ENCODE measurements at places on chromosomes 7 and 10.

DNA sequence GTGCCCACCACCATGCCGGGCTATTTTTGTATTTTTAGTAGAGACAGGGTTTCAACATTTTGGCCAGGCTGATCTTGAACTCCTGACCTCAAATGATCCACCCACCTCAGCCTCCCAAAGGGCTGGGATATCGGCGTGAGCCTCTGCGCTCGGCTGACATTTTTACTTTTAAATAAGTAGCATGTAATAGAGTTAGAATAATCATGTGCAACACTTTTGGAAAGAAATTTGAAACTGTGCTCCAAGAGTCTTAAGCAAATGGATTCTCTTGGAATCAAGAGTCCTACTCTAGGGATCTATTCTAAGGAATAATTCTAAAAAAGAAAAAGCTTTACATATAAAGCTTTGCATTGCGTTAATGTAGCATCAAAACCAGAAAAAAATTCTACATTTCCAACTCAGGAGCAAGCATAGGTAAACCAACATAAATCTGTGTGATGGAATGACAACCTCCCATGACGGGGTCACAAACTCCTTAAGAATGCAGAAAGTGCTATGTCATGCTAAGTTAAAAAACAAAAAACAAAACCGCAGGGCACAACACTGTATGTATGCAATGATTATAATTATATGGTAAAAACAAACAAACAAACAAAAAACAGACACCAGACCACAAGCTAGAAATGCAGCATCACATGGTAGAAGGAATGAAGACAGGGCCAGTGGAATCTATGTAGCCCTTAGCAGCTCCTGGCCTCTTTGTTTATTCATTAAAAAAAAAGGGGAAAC is 98.7 kb downstream of the RNF216 start:
- DNase-seq: no peak

DNA sequence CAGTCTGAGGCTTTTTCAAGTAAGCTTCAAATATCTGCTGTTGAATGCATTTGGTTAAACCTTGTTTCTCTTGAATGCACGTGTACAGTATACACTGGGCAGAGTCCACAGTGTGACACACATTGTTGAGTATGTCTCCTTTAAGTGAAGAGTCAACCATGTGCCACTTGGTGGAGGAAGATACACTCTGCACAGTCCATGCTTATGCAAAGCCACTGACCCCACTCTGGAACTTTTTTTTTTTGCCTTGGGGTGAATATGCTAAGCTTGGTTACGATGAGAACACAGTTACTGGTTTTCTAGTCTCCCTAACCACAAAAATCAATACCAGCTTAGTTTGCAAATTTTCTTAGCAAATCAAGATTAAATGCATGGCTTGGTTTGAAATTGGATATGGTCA is 186.8 kb upstream of the VIPR2 start:
- no peak for DNase-seq

- DNase-seq: peak; percentile 24
Measured at GRCh38 chr10:74871595-74872382, 45.4 kb downstream of the KAT6B start.

DNA sequence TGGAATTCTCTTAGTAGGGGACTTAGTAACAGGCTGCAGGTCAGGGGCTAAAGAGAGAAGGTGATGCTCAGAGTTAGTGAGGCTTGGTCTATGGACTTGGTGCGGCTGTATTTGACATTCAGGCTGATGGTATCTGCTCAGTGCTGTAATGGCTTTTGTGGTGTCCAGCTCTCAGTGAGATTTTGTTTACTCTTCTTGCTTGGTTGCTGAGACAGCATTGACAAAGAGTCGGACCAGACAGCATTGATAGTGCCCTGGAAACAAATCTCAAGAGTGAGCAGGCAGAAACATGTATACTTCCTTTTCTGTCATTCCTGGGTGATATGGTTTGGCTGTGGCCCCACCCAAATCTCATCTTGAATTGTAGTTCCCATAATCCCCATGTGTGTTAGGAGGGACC is 202.0 kb downstream of the STK31 start:
- no peak for DNase-seq

DNA sequence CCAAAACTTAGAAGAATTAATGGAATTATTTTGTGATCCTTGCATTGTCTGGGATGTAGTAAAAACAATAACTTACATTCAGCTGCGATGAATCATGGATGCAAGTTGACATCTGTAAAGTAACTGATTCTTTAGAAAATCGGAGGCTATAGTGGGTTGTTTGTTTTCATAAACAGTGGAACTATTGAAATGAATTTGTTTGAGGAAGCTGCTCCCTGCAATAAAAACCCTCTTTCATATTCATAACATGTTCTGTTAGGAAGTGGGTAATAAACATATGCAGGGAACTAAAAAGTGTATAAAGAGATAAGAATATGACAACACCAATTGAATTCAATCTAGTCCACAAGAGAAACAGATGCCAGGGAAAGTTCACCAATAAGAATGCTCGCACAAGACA is 53.6 kb downstream of the AGMO start:
- no peak for DNase-seq

- no peak for DNase-seq
Measured at GRCh38 chr7:107070710-107071109, 26.2 kb downstream of the PRKAR2B start.

GRCh38 chr7:80552031-80552694 is 40.3 kb upstream of the GNAT3 start:
- DNase-seq: no peak

GRCh38 chr10:23441251-23441650 is 2.4 kb downstream of the OTUD1 start:
- no peak for DNase-seq

DNA sequence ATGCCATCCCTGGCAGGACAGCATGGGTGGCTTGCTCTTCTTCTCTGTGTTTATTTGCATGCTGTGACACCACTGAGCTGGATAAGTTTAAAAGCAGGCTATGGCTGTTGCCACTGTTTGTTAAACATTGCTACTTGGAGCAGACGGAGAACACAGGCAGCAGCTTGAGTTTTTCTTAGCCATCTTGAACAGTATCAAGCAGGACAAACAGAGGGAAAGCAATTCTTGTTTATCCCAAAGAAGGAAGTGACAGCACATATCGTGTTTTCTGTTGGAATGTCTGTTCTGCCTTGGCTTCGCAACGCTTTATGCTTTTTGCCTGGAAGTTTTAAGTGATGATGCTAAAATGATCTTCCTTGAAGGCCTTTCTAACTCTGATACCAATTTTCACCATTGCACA is 73.8 kb downstream of the MKX start:
- no peak for DNase-seq

DNA sequence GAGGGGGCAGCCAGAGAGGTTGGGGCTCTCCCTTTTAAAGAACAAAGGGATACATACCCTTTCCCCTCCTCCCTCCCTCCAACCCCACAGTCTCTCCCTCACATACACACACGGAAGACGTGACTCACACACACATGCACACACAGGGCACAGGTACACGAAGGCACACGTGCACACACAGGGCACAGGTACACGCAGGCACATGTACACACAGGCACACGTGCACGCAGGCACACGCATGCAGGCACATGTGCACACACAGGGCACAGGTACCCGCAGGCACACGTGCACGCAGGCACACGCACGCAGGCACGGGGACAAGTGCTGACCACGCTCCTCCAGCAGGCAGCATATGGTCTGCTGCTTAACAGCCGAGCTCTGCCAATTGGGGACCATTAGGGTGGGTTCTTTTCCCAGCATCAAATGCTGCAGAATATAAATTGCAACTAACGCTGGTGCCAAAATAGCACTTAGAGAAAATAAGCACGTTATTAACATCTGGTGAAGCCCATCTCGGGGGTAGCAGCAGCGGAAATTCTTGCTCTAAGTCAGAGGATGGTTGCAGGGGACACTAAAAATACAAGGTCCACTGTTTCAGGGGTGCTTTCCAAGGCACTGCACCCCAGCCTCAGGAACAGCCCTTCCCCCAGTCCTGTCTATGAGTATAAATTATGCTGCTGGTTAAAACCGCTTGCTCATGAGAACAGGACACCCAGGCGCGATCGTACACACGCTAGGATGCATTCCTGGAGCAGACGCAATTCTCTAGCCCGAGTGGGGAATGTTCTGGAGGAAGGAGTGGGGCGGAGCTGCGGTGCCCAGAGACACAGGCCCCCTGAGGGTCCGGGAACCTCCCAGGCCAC is 55.2 kb upstream of the TNRC18 start:
- no peak for DNase-seq

GRCh38 chr10:132471125-132471451 is 66.5 kb upstream of the INPP5A start:
- DNase-seq: no peak

- DNase-seq: no peak
Measured at GRCh38 chr7:108684629-108685028, 115.0 kb downstream of the DNAJB9 start.

- no peak for DNase-seq
Measured at GRCh38 chr7:117793521-117793920, 79.7 kb downstream of the CTTNBP2 start.

GRCh38 chr7:77253151-77253550 is 53.5 kb upstream of the FGL2 start:
- no peak for DNase-seq

GRCh38 chr10:32388258-32389027 is 41.5 kb upstream of the EPC1 start:
- DNase-seq: no peak

DNA sequence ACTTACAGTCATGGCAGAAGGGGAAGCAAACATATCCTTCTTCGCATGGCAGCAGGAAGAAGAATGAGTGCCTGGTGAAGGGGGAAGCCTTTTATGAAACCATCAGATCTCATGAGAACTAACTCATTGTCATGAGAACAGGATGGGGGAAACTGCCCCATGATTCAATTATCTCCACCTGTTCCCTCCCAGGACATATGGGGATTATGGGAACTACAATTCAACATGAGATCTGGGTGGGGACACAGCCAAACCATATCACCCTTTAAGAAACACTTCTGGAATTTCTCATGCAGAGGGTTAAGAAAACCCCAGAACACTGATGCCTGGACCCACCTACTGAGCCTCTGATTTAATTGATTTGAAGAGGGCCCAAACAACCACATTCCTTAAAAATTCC is 63.3 kb upstream of the DNAJB12 start:
- no peak for DNase-seq

- DNase-seq: no peak
Measured at GRCh38 chr10:18043148-18044006, 91.7 kb downstream of the SLC39A12 start.

DNA sequence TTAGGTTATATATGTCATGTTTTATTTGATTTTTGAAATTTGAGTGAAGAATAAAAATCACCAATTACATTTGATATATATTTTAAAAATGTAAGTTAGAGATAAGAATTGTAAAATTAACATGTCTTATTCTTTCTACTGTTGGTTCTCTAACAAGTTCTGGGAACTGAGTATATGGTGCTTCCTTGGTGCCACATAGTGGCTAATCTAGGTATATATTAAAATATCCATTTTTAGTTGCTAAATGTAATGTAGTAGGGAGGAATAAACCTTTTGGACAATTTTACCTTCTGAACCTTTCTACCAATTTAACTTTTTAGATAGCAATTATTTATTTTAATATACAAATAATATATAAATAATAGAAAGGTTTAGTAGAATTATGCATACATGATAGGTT is 17.5 kb downstream of the CFAP69 start:
- DNase-seq: no peak

DNA sequence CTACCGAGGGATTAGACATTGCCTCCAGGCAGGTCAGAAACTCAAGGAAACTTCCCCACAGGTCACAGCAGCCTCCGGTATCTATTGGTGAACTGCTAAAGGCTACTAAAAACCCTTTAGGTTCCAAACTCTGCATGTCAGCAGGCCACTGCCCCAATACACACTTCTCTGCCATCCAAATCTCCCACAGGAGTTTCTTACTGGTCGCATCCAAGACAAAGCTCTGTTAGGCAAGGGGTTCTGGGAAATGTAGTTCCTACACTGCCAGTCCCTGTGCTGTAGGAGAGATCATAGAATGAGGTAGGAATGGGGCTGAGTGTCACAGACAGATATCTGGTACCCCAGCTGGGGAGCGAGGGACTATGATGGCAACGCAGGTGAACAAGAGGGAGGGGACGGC is 757.0 kb upstream of the C7orf33 start:
- DNase-seq: no peak

DNA sequence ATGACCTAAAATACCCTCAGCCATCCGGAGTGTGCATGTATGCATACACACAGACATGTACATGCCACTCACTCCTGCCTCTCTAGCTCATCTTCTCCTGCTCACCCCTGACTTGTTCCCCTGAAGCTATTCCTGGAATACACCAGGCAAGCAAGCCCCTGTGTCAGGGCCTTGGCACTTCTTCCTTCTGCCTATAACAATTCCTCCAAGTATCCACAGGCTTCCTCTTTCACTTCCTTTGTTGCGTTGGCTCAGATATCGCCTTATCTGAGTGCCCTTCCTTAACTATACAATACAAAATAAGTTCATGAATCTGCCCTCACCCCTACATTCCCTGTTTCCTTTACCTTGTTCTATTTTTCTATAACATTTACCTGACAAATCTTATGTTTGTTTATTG is 88.8 kb downstream of the NOD1 start:
- no peak for DNase-seq

DNA sequence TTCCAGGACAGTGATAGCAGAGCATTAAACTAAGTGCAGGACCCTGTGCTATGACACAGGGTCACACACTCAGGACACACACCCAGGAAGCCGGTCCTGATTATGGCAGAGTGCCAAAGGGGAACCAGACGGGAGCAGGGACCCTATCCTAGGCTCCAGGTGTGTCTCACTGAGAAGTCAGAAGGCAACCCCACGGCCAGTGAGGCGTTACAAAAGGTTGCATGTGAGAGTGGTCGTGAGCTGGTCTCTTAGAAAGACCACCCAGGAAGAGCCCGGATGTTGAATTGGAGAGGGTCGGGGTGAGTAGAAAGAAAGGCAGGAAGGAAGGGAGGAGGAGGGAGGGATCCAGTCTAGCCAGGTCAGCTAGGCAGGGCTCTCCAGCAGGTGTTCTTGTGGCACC is 31.0 kb downstream of the FRMPD2 start:
- DNase-seq: no peak

GRCh38 chr7:17056491-17057142 is 174.8 kb upstream of the AGR3 start:
- DNase-seq: no peak

- no peak for DNase-seq
Measured at GRCh38 chr7:152664636-152665035, 11.3 kb downstream of the XRCC2 start.

DNA sequence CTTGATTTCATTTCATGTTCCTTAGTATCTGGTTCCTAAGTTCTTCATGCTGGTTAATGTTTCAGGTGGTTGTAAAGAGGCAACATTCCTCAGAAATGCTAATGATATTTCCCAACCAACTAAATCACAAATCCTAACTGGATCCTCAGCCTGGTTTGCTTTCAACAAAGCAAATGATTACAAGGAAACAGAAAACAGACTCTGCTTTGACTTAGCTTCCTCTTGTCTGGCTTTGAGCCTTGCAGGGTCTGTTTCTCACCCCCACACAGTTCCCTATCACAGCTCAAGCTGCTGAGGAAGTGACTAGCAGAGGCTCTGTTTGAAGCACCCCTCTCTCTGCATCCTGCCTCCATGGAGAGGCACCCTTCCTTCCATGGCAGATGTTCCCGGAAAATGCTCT is 130.2 kb upstream of the CTTNBP2 start:
- no peak for DNase-seq

GRCh38 chr10:70319183-70319582 is 35.4 kb upstream of the NPFFR1 start:
- no peak for DNase-seq

GRCh38 chr7:611281-611810 is 91.7 kb upstream of the PDGFA start:
- no peak for DNase-seq

Data from activated CD4-positive, alpha-beta T cell treated with anti-CD3 and anti-CD28 coated beads, Interleukin-2, amount 10 ng/mL, durations not matched to agents 7 days and 5 days (primary cell).